ENCODE measurements at places on chromosomes 16 and 17.
A peak's percentile ranks its signal among the peaks of the same experiment; 100 is the strongest.

GRCh38 chr16:55500530-55501011 is 8.3 kb upstream of the LPCAT2 start:
- peak; percentile 32 for DNase-seq

DNA sequence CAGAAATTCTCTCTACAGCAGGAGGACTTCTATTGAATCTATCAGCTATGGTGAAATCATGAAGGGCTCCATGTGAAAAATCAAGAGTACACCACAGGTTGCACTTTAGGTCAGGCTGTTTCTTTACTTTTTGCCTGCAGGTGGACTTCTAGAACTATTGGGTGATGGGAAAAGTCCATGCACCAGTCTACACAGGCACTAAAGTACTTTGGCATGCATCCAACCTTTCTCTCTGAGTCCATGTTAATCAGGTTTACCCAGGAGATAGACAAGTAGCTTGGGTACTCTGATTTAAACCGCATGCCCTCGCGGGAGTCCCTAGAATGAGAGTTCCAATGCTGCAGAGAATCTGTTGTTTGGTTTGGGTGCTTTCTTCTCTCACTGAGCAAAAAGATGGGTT is 9.1 kb upstream of the ANKFN1 start:
- no peak for DNase-seq

GRCh38 chr17:52505601-52506000 is 347.1 kb upstream of the CA10 start:
- DNase-seq = no peak

- DNase-seq = peak; percentile 65
Measured at GRCh38 chr16:67163164-67163998, 1.2 kb upstream of the HSF4 start.

DNA sequence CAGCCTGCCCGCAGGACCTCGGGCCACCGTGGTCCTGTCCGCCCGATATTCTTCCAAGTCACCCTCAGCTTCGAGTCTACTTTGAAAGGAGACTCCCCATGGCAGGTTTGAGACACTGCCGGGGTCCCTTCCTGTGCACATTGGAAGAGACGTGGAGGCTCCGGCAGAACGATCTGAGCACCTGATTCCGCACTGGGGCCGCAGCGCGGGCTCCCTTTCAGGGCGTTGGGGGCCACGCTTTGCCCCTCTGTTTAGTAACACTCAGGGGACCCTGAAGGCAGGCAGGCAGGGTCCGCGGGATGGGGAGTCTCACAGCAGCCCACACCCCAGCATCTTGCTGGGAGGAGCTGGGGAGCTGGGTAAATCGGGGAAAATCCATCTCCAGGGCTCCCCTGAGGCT is 30.6 kb downstream of the SOX8 start:
- no peak for DNase-seq

Data from hypothalamus (tissue), 51 donors.